ENCODE measurements at places on chromosomes 4 and X.

- DNase-seq = peak; percentile 73
These were observed 560 bp upstream of the TMSB4X start for GRCh38 chrX:12974305-12974795.

- DNase-seq = peak; percentile 9
These were observed 73.7 kb upstream of the SLC25A43 start for GRCh38 chrX:119325456-119325855.

- DNase-seq = no peak
These were observed 116.7 kb upstream of the TEX13D start for GRCh38 chrX:124215786-124216185.

DNA sequence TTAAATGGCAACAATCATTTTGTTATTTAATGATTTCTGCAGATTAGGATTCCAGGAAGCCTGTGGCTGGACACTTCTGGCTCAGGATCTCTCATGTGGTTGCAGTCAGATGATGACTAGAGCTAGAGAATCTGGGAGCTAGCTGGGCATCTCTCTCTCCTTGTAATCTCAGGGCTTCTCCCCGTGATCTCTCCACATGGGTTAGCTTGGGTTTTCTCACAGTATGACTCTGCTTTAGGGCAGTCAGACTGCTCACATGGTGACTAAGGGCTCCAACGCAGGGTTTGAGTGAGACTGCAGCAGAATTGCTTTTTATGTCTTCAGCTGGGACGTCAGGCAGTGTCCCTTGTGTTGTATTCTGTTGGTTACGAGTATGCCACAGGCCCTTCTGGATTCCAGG lies 361.4 kb downstream of the CBLL2 start:
- DNase-seq = peak; percentile 72

DNA sequence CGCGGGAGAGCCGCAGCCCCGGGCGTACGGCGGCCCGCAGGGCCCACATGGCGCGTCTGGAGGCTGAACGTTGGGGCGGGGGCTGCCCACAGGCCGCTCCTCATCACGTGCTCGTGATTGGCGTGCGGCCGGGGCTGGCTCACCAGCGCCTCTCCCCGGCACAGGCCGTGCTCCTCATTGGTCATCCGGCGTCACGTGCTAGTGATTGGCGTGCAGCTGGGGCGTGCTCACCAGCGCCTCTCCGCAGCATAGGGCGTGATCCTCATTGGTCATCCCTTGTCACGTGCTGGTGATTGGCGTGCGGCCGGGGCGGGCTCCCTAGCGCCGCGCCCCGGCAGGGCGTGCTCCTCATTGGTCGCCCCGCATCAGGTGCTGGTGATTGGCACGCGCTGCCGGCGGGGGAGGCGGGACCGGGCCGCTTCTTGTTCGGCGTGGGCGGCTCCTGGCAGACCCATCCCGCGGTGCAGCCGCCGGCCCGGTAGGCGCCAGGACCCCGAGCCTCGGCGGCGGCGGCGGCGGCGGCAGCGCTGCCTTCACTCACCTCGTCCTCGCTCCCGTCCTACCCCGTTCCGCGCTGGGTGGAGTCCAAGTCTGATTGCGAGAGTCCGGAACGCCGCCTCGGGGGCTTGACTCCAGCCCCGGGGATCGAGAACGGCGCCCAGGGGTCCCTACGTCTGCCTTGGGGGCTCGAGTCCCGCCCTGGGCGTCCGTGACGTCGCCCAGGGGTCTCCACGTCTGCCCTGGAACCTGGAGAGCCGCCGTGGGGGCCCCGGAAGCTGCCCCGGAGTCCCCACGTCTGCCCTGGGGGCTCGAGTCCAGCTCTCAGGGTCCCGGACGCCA lies at the start of gene GTPBP6:
TSS of gene GTPBP6 (minus strand) at position 58 of the 840 bp plus-strand sequence. CDS start at position 49, 9 bp downstream.
- DNase-seq = peak; percentile 100

DNA sequence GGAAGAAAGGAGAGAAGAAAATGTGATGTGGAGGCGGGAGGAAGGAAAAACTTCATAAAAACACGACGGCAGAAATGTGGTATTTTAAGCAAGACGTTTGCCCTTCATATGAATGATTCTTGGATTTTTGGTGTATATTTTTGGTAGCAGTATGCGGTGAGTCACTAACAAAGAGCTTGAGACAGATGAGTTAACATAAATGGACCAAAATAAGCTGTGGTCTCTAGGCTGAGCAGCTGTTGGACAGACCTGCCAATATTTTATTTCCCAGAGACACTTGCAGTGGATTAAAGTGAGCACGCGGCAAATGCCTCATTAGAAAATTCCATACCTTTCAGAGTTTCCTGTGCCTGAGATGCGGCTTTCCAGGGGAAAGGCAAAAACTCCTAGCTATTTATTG lies 43.1 kb upstream of the RPS6KA3 start:
- DNase-seq = peak; percentile 77

DNA sequence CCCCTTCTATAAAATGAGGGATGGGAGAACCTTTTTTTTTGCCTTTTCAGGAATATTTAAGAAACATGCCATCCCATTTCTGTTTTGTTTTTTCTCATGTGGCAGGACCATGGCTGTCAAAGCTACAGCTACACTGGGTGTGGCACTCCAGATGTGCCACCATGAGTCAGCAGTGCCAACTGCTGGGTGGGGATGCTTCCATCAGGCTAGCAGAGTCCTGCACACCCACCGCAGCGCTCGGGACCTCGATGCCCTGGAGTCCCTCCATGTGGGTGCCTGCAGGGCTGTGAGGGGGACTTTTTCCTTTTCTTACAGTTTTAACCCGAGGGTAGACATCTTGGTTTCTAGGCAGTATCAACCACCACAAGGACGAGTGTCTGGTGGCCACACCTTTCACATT lies 352.6 kb downstream of the NR3C2 start:
- DNase-seq = no peak

DNA sequence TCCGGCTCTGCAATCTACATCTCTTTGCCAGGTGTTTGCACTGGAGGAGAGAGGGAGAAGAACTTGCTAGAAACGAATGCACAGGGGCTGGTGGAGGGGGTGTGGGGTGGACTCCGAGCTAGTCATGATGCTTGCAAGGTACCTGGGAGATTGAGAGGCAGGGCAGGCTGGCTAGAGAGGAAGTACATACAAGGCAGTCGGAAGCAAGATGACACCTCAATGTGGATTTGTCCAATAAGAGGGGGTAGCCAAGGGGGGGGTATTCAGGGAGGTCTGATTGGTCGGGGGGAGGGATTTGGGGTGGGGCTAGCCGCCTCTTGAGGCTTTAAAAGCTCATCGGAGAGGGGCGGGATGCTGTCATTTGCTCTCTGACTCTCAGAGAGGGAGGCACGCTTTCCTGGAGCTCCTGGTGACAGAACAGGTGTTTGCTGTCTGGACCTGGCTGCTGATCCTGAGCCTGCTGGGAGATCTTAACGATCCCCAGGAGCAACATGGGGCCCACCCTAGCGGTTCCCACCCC lies at the start of gene GPR50:
TSS of gene GPR50 (plus strand) at position 354 of the 520 bp plus-strand sequence. CDS start at position 492, 138 bp downstream.
- no peak for DNase-seq

GRCh38 chr4:86099348-86099747 lies 260.5 kb downstream of the MAPK10 start:
- no peak for DNase-seq

- DNase-seq = no peak
These were observed 100.8 kb downstream of the NCAPG start for GRCh38 chr4:17911608-17912007.

DNA sequence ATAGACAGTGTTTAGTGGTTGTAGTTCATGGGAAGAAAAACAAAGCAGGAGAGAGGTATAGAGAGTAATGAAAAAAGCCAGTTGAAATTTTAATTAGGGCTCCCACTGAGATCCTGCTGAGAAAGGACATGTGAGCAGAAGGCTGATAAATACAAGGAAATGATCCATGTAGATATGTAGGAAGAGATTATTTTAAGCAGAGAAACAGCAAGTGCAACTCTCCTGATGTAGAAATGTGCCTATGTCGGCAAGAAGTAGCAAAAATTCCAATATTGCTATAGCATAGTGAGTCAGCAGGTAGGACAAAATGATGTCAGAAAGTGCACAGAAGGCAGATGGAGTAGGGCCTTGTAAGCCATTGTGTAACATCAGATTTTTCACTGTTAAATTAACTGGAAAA lies 1027.3 kb downstream of the PCDH18 start:
- no peak for DNase-seq

GRCh38 chr4:177450426-177451107 lies 8.3 kb upstream of the AGA start:
- no peak for DNase-seq

GRCh38 chr4:14631806-14632440 lies 370.4 kb upstream of the CPEB2 start:
- DNase-seq = no peak

- peak; percentile 88 for DNase-seq
These were observed 3.3 kb downstream of the IL13RA1 start for GRCh38 chrX:118730500-118731247.

GRCh38 chr4:157781361-157781760 lies 391.5 kb downstream of the GASK1B start:
- DNase-seq = no peak

DNA sequence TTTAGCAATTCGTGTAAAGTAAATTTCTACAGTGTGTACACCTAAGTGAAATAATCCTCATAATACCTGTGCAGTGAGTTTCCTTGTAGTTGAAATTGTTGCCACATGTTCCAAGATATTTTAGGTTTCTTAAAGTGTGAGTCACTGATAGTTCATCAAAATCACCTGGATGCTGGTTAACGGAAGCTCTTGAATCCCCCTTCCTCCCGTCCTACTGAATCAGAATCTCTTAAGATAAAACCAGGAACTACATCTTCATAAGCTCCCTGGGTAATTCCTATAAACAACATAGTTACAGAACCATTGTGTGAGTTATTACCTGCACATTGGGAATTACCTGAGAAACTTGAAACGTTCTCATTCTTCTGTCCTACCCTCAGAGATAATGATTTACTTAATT lies 197.4 kb upstream of the HS3ST1 start:
- DNase-seq = no peak

DNA sequence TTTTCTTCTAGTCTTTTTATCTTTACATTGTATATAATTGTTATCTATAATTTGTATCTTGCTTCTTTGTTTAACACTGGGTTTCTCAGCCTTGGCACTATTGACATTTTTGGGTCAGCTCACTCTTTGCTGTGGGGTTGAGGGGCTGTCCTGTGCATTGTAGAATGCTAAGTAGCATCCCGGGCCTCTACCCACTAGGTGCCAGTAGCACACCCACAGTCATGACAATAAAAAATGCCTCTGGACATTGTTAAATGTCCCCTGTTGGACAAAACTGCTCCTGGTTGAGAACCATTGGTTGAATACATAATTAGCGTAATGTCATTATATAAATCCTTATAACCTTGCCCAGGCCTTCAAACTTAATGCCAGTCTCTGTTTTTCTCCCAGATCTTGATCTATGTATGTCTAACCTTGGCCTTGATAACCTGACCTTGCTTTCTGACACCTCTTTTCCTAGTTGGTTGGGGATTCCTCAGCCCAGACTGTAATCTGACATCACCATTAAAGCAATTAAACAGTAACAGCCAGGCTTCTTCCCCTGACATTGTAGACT lies 46.1 kb downstream of the DCX start:
- no peak for DNase-seq

- no peak for DNase-seq
These were observed 483.6 kb downstream of the BCOR start for GRCh38 chrX:39613997-39614679.

DNA sequence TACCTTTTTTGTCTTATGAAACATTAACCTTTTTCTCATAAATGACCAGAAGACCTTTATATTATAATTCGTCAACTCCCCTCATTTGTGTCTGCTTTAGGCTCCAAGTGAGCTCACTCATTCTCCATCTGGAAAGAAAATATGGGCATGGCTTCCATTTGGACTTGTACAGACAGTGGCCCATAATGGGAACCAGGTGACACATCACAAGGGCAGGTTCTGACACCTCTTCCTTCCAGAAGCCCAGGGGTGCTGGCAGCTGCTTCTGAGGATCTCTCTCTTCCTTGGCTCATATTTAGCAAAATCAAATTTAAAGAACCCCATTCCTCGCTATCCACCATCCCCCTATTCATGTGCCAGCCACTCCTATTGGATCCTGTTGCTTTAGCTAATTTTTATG lies 69.6 kb downstream of the CD38 start:
- no peak for DNase-seq

- DNase-seq = no peak
These were observed 15.2 kb upstream of the HMX1 start for GRCh38 chr4:8886612-8887406.

- DNase-seq = no peak
These were observed 155.1 kb downstream of the NR3C2 start for GRCh38 chr4:148287111-148287510.

DNA sequence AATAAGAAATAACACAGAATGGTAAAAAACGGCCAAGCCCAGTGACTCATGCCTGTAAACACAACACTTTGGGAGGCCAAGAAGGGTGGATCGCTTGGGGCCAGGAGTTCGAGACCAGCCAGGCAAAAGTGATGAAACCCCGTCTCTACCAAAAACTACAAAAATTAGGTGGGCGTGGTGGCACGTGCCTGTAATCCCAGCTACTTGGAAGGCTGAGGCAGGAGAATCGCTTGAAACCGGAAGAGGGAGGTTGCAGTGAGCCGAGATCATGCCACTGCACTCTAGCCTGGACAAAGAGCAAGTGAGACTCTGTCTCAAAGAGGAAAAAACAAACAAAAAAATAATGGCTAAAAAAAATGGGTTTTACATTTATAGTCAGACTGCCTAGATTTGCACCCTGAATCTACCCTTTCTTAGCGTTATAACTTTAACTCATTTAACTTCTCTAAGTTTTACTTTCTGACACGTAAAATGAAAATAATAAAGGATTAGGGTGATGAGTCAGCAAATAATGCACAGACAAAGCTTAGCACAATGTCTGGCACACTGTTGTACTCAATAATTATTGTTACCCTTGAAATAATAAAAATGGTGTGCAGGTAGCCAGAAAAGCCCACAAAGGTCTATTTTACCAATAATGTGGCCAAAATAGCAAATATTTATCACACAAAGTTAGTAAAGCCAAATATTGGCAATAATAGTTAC lies 55.0 kb downstream of the ATP11C start:
- no peak for DNase-seq

GRCh38 chr4:42277291-42277690 lies 120.0 kb upstream of the SHISA3 start:
- no peak for DNase-seq

- no peak for DNase-seq
These were observed 27.9 kb upstream of the SPP1 start for GRCh38 chr4:87947381-87948160.

GRCh38 chrX:110881971-110882370 lies 86.4 kb upstream of the CHRDL1 start:
- DNase-seq = no peak

DNA sequence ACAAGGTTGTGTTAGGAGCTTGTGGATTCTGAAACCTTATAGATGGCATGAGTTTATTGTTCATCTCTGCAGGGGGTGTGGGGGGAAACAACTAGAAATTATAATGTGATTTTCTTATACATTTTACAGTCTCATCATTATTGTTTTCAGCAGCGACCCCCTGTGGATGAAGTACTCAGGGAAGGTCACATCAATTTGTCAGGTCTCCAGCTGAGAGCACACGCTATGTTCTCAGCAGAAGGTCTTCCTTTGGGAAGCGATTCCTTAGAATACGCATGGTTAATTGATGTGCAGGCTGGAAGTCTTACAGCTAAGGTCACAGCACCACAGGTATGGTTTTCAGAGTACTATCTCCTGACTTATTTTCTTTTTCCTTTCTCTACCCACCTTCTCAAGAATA lies 72.2 kb downstream of the BLTP1 start:
- DNase-seq = peak; percentile 35

GRCh38 chrX:133285341-133285740 lies 67.2 kb upstream of the TFDP3 start:
- no peak for DNase-seq

Measured in fibroblast of upper back skin (primary cell).